ENCODE measurements at places on chromosomes 7 and 10.

- peak; percentile 77 for DNase-seq
These were observed 32.0 kb downstream of the AUTS2 start for GRCh38 chr7:69630292-69630691.

DNA sequence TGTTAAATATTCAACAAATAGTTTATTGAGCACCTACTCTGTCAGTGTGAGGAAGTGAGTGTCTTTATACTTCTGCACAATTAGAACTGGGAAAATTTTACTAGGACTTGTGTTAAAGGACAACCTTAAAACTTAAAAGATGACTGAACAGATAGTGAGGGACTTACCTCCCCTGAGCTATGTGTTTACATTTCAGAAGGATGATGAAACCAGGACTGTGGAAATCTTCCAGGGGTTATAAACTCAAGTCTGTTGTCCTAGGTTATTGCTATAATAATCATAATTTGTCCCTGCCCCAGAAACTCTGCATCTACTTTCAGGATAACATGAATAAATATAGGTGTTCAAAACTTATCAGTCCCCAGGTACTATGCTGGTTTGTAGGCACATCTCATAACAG lies 261.0 kb upstream of the MKLN1 start:
- DNase-seq, result no peak

- no peak for DNase-seq
These were observed at the start of gene AP3M1 for GRCh38 chr10:74150204-74150989. TSS of gene AP3M1 (minus strand) at chr10:74150828. CDS start at chr10:74138379, 12,449 bp downstream.

DNA sequence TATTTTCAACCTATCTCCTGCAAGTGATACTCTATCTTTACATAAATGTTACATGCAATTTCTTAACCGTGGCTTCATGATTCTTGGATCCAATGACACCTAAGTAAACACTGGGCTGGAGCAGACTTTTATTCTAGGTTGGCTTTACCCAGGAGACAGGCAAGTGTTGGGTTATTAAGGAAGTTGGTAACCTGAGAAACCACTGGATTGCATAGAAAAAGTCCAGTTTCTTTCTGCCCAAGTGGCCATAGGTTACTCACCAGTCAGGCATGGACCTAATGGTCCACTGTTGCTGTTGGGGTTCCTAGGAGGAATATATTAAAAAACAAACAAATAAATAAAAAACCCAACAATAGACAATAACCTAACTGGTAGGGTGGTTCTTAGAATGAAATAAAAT lies 112.8 kb downstream of the SEMA3D start:
- no peak for DNase-seq

GRCh38 chr7:27941522-27941921 lies 201.6 kb downstream of the TAX1BP1 start:
- no peak for DNase-seq

DNA sequence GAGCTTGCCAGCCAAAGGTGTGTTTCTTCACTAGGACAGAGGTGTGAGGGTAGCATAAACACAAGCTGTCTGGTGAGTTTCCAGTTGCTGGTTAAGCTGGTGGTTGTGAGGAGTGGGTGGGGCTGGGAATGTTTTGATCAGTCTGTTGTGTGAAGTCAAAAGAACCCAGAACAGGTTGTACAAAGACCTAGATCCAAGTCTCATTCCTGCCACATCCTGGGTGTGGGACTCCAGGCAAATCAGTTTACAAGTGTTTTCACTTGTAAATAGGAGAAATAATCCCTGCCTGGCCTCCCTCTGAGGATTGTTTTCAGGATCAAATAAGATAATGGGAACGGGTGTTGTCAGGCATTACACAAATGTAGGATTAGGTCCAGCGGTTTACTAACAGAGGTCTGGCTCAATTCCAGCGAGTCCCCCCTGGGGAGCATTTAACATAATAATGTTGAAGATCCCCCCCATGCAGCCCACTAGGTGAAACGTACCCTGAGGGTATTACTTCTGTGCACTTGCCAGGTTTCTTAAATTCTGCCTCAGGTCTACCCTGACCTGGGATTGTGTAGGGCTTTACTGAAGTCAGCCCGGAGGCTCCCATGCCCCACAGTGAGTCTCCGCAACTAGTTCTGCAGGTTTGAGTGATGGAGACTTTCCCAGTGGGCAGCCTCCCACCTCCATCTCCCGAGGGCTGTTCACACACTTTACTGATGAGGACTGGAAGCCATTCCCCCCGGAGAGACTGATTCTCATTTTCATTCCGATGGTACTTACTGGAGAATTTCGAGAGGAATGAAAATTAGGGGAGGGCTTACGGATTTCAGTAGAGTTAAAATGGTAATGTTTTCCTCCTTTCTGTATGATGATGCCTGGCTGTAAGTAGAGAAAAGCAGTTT lies 2.7 kb upstream of the FRAT2 start:
- DNase-seq, result no peak

DNA sequence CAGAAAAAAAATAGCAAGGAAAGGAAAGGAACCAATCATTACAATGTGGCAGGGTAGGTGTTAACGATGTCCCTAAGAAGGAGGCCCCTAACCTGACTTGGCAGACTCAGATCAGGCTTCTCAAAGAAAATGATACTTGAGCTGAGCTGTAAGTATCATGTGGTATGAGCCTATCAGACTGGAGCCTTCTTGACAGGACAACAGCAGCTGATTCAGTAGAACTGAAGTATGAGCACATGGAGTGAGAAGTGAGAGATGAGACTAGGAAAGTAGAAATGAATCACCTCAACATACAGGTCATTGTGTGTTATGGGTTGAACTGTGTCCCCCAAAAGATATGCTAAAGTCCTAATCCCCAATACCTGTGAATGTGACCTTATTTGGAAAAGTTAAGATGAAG lies 66.3 kb downstream of the MTERF1 start:
- DNase-seq, result no peak

- no peak for DNase-seq
These were observed 413.7 kb downstream of the TCERG1L start for GRCh38 chr10:130897815-130898214.

GRCh38 chr7:101547916-101548661 lies 81.0 kb downstream of the MYL10 start:
- DNase-seq, result no peak

DNA sequence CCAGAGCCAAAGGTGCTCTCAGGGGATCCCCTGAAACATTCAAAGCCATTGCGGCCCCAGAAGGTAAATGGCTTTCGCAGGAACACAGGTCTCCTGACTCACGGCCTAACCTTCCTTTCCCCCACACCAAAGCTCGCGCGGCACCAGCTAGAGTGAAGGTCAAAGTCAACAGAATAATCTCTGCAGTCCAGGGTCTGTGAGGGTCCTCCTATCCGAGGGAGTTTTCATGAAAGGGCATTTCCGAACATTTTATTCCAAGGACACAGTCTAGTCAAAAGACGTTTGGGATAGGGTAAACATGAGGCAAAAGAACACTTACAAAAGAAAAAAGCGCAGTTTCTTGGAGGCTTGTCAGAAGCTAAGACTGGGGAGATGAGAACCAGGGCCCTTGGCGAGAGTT lies 559 bp upstream of the STEAP2 start:
- DNase-seq, result no peak

- no peak for DNase-seq
These were observed 16.6 kb downstream of the ZNF862 start for GRCh38 chr7:149854611-149855360.

GRCh38 chr7:79897166-79897565 lies 237.5 kb upstream of the GNAI1 start:
- DNase-seq, result no peak

DNA sequence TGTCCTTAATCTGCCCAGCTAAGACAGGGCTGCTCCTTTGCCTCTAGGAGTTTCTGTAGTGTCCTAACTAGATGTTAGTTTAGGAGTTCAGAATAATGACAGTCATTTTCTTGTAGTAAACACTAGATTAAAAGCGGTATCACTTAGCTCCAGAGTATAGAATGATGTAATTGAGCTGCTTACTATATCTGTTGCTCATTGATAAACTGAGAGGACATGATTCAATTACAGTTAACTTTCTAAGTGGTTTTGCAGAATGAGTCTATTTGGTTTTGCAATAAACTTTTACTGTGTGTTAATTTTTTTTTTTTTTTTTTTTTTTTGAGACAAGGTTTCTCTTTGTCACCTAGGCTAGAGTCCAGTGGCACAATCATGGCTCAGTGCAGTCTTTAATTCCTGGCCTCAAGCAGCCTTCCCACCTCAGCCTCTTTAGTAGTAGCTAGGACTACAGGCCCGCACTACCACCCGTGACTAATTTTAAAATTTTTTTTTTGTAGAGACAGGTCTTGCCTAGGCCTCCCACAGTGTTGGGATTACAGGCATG lies 1.8 kb downstream of the STMP1 start:
- DNase-seq, result no peak

DNA sequence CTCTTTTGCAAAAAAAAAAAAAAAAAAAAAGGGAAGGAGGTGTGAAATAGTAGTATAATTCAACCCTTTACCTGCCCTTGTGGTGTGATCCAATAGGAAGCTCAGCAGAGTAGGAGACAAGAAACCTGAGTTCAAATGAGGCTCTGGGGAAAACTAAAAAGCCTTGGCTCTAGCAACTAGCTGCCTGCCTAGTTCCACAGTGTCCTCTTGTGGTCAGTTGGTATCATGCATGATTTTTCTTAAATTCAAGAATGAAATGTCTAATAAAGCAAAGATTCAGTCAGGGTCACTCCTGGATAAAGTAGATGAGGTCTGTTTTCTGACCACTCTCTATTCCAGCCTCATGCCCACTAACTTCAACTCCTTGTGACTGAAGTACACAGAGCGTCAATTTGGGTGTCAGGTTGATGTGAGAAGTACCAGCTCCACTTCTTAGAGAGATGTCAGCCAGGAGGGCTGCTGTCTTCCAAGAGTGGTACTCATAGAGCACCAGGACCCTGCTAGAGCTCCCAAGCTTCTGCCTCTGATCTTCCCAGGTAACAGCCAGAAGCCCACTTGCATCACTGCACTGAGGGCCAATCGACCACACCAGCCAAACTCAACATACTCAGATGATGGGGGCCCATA lies 10.5 kb downstream of the LSM5 start:
- DNase-seq, result no peak

DNA sequence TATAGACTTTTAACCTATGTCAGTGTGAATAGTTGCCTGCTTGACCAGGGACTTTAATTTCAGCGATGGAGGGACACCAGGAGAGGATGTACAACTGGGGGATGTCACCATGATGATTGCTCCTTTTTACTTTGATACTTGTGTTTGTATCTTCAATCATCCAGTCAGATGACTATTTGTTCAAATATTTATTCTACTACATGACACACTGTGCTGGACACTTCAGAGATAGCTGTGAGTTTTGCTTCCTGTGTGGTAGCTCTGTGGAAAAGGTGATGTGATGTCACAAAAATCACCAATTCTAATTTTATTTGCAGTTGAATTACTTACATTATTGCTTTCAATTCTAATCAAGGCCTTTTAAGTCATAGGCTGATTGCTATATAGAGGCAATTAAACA lies 62.7 kb upstream of the CREB5 start:
- no peak for DNase-seq

GRCh38 chr10:7460006-7460405 lies 49.2 kb upstream of the SFMBT2 start:
- DNase-seq, result no peak

DNA sequence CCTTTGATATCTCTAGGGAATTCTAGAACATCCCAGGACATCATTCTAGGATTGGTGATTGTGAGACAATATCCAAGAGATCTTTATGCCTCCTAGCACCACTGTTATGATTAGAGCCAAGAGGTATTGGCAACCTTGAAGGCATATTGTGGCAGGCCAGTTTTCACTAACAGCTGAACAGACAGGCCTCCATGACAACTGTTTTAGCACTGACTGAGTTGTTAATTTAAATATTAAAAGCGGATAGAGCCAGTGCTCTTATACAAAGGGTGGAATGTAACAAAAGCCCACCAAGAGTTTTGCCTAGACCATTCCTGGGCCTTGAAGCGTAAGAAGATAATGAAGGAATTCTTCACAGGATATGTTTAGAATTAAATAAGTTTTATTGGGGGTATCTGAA lies 131.9 kb downstream of the DGKB start:
- no peak for DNase-seq

DNA sequence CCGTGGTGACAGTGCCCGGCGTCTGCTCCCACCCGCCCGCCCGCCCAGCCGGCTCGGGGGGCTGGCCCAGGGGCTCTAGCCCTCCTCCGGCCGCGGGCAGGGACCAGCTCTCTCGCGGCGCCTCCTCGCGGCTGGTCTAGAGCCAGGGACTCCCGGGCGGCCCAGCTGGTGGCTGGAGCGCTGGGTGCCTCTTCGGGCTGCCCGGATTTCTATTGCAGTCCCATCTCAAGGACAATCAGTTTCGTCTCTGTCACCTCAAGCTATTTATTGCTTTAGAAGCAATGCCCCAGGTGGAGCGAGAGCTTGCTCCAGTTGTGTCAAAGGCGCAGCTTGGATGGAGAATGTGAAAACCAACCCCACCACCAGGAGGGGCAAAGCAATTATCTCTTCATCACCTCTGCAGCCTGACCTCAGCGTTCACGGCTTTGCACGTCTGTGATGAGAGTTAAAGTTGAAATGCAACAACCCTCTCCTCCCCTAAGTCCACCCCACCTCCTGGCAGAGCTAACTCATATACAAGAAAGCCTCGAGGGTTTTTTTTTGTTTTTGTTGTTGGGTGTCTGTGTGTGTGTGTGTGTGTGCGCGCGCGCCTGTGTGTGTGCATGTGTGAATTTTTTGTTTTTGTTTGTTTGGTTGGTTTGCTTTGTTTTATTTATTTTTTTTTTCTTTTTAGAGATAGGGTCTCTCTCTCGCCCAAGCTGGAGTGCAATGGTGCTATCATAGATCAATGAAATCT lies at the start of gene ITGA8:
TSS of gene ITGA8 (minus strand) at position 24 of the 736 bp plus-strand sequence. CDS start 151 bp downstream, outside the sequence.
- DNase-seq, result no peak

GRCh38 chr7:105680505-105681187 lies 99.4 kb upstream of the EFCAB10 start:
- DNase-seq, result no peak

DNA sequence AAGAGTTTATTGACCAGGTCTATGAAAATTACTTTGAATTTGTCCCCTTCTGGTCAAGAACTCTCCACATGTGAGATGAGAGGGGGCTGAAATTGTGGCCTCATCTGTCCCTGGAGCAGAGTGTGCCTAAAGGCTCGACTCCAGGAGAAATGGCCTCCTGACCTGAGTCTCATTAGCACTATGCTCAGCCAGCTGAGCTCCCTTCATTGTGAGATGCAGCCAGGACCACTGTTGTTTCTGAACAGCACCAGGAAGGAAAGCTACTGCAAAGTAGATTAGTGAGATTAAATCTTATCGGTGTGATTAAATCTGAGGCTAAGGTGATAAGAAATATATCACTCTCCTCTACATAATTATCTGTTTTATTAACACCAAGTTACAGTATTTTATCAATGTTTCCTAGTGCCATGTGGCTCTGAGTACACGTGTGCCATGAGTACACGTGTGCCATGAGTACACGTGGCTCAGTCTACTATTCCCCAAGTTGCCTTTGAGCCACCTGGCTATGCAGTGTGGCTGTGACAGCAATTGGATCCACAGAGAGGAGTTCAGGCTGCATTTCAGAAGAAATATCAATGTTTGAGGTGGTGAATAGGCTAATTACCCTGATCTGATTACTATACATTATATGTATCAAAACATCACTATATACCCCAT lies 126.9 kb downstream of the IPMK start:
- DNase-seq, result no peak

- no peak for DNase-seq
These were observed 5.1 kb upstream of the LRRC27 start for GRCh38 chr10:132326925-132327324.

GRCh38 chr7:88396295-88396947 lies 89.7 kb upstream of the STEAP4 start:
- DNase-seq, result no peak

Measured in stromal cell of bone marrow (primary cell).